SK-N-SH (cell line): ENCODE measurements at places on chromosomes 1 and 21. TPM values are rescaled to one million over a fixed set of nuclear protein-coding genes. Genes with fewer than 3 reads are reported as not detected.

DNA sequence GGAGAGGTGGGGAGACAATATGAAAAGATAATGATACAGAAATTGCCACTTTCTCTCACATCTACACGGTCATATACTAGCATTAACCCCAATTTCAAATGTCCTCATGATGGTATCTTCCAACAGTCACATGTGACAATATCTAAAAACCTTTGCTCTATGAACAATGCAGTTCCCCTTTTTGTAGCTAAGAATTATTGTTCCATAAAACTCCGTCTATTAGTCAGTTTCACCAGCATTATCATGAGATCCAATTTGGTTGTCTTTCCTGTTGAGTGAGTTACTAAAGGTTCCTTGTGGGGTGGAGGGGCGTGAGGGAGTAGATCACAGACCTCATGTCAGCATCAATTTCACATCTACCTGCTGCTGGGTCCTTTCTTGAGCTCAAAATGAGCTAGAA is 1.7 kb downstream of the TIAM1 start:
- DNase-seq = no peak

DNA sequence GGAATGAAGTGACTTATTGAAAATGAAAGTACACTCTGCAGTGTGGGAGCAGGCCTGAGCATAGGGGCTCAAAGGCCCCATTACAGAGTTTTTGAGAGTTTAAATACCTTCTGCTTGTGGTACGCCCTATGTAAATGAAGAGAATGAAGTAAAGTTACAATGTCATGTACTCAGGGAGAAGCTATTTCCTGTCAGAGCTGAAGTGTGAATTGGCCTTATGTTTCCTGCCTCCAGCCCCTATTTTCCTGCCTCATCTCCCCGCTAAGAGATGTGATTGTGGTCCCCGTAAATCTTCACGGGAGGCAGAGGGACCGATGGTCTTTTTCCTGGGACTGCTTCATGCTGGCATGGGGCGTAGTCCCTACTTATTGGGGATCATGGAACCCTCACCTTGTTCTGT is 2.5 kb upstream of the ZNF683 start:
- no peak for DNase-seq

- DNase-seq = no peak
Measured at GRCh38 chr1:208111646-208112190, 132.5 kb downstream of the PLXNA2 start.

- DNase-seq = no peak
Measured at GRCh38 chr21:41614511-41614910, 106.6 kb upstream of the TMPRSS2 start.

GRCh38 chr1:63619558-63619957 is 26.3 kb downstream of the PGM1 start:
- DNase-seq = no peak

DNA sequence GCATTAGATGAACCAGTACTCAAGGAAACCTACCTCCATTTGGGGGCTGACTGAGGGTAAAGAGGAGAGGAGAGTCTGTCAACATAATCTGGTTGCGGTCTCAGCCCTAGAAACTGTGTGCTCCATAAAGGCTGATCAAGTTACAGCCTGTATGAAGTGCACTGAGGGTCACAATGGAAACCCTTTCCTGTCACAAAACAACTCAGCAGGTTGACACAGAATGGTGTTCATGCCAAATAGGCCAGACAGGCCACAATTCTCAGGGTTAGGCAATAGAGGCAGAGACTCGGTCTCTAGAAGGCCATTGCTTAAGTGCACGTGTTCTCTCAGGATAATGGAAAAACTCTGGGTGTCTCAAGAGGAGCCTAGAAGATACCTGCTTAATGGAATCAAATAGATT is 4.1 kb upstream of the ANKRD35 start:
- no peak for DNase-seq

Gene IFI44
- 6.5 and 8.7 TPM in 2 replicates for polyA plus RNA-seq

Gene PARS2
- 3.2 and 3.4 TPM in 2 replicates for polyA plus RNA-seq

Gene COL8A2
- polyA plus RNA-seq = 2.6 and 3.1 TPM in 2 replicates
